ENCODE measurements at places on chromosomes 16 and 17.

DNA sequence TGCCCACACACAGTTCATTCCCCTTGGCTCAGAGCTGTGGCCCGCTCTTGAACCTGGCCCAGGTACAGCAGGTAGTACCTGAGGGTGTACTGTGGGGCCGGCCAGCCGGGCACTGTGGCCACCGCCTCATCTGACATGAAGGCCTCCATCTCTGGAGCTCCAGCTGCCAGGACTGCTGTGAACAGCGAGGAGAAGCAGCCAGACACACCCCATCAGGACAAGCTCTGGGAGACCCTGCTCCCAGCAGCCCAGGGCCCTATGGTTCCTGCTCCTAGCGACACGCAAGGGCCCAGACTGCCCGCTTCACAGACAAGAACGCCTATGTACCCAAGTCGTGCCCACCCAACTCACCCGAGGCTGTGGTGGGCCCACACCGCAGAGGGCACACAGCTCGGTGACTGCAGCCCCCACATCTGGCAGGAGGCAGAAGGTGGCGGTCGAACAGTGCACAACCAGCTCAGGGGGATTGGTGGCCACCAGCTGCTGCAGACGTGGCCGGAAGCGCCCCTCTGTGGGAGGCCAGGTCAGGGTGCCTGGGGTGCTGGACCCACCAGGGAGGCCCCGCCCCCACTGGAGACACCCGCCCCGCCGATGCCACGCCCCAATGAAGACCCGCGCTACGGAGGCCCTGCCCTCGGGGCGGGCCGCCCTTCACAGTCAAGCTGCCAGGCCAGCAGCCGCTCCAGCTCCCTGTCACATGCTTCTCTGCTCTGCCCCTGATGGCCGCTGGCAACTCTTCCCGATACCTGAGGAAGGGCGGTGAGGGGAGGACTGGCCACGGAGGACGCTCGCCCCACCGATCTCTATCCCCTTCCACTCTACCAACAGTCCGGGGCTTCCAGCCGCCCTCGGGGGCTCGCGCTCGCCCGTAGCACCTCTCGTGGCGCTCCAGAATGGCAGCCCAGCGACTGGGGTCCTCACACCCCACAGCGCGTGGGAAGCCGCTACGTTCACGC, 1.1 kb upstream of the STUB1 start:
- no peak for DNase-seq

- DNase-seq, result no peak
Measured at GRCh38 chr16:57166451-57166850, 19.4 kb downstream of the PSME3IP1 start.

DNA sequence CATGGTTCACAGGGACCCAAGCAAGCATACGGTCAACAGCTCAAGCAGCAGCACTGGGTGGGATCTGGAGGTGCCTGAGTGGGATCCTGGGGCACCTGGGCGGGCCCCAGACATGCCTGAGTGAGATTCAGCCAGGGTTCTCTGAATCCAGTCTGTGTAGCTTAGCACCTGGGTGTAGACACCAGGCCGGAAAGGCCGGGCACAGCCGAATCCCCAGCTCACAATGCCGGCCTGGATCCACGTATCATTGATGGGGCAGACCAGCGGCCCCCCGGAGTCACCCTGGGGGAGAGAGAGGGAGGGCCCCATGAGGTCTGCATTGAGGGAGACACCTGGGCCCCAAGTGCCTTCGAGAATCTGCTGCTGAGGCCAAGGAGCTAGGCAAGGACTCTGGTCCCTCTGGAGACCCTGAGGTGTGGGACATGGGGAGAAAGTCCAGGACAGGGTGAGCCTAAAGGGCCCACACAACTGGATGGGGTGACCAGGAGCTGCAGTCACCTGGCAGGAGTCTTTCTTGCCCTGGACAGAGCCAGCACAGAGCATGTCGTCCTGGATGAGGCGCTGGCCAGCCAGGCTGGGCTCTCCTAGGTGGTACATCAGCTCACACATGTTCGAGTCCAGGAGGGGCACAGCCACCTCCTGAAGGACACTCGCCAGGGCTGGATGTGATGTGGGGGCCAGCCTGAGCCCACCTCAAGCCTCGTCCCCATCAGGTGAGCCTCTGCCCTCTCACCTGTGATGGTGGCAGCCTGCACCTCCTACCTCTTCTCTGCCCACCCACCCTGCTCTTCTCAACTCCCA, 9.7 kb downstream of the ZG16B start:
- no peak for DNase-seq

- DNase-seq, result peak; percentile 33
Measured at GRCh38 chr16:526181-527014, 1.1 kb upstream of the CAPN15 start.

GRCh38 chr16:29825145-29826044, 5.1 kb downstream of the MVP start:
- no peak for DNase-seq

GRCh38 chr17:81111066-81111465, 54.2 kb upstream of the PVALEF start:
- DNase-seq, result no peak

- DNase-seq, result no peak
Measured at GRCh38 chr17:7888184-7888920, at the start of gene CHD3. Gene CHD3, plus strand, starts transcription at chr17:7888789. Its CDS starts 212 bp downstream, at chr17:7889001.

GRCh38 chr17:80826955-80827645, 164.5 kb upstream of the CHMP6 start:
- no peak for DNase-seq

DNA sequence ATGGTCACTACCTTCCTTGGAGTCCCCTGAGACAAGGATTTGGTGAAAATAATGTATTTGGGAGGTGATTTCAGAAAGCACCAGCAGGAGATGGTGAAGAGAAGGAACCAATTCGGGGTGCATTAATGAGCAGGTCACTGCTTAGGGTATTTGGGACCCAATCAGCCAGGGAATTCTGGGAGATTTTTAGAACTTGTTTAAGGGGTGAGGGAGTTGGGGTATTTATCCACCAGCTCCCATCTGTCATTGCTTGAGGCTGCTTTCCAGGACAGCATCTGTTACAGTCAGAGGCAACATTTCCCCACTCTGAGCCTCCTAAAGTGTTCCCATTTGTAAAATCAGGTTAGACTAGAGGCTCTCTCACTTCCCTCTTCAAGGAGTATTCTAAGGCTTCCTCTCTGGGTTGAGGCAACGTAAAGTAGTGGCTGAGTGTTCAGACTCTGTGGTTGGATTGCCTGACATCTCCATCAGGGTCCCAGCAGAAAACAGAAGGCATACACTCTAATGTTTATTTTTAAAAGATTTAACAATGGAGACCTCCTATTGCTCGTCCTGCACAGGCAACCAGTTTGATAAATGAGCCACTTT, 60.9 kb downstream of the CLEC19A start:
- DNase-seq, result no peak

- no peak for DNase-seq
Measured at GRCh38 chr16:1612320-1613111, at the start of gene CRAMP1. Gene CRAMP1, plus strand, starts transcription at chr16:1612360. Its CDS starts 2,280 bp downstream, at chr16:1614640.

DNA sequence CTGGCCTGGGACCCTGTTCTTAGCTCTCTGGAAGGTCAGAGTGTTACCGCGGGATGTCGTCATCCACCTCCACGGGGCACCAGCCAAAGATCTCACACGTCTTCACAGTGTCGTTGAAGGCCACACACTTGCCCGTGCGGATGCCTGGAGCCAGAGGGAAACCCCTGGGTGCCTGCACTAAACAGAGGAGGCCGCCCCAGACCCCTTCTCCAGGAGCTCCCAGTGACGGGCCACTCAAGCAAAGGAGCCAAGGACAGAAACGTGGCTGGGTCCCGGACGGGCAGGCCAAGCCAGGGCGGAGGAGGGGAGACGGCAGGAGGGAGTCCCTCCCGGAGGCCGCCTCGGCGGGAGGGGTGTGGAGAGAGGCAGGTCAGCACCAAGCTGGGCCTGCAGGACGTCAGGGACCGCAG, 11.0 kb upstream of the CAMKK1 start:
- DNase-seq, result no peak

GRCh38 chr16:79612207-79612606, 11.7 kb upstream of the MAF start:
- DNase-seq, result no peak

- DNase-seq, result no peak
Measured at GRCh38 chr17:79114458-79115301, 40.1 kb downstream of the ENGASE start.

DNA sequence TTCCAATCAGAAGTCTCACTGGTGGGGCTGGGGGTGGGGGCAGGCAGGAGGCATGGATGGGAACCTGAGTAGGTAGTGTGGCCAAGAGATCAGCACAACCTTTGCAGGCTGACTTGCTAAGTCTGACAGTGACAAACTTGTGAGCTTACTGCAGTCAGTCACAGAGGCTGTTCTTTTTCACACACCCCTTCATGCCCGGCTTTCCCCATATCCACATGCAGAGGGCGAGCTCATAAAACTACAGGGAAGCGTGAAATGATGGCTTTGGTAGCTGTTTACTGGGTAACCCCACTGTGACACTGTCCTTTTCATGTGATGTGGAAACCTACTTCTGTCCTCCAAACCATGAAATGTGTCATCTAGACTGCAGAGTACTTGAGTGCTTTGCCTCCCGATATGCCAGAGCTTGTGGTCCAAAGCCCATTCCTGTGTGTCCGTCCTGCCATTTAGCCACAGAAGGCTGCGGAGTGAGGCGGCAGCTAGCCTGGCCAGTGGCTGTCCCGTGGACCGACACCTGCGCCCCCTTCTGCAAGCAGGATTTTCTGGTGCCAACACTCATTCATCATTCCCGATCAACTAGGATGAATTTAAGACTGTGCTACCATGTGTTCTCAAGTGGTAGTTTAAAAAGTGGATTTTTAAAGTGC, 9.8 kb downstream of the GEMIN4 start:
- no peak for DNase-seq

DNA sequence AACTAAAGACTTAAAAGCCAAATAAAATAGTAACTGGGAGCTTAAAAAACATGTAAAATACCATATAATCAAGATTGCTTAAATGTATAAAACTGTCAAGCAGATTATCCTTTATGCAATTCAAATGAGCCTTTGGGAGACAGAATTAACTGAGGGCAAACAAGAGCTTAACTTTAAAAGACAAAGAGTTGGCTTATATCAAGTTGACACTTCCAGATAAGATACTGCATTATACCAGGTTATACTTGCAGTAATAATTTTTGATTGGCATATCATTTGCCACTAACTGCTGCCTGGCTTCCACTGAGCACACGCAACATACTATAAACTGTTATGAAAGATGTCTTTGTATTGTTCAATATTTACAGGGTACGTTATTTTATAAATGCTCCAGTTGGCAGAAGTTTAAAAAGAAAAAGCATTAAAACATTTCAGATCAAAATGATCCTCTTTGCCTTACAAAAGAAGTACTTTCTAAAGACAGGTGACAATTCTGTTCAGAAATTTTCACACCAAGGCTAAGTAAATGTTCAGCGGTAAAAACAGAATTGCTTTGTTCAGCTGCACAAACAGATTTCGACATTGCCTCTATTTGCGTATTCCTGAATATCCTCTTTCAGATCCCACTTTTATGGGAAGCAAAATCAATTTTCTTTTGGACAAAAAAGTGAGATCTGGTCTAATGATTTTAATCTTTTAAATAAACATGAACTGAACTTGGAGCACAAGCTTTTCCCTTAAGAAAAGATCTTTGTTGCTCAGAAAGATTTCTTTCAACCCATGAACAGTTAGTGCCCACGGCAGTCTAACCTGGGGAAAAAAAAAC, 50.7 kb downstream of the TOX3 start:
- DNase-seq, result no peak

GRCh38 chr17:2122641-2123302, 67.9 kb downstream of the HIC1 start:
- DNase-seq, result no peak

DNA sequence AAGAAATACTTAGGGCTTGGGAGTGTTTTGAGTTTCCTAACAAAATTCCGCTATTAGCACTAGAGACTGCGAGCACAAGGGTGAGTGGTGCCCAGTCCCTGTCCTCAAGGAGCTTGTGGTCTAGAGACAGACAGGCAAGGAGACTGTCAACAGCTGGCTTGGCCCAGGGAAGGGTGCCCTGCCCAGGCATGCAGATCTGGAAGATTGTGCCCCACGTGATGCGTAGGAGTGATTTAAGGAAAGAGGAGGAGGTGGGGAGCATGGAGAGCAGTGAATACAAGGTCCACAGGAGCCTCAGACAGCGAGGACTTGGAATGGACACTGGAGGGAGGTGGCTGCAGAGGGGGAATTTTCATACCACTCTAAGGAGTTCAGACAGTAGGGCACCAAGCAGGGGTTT, 25.0 kb downstream of the SCPEP1 start:
- no peak for DNase-seq

DNA sequence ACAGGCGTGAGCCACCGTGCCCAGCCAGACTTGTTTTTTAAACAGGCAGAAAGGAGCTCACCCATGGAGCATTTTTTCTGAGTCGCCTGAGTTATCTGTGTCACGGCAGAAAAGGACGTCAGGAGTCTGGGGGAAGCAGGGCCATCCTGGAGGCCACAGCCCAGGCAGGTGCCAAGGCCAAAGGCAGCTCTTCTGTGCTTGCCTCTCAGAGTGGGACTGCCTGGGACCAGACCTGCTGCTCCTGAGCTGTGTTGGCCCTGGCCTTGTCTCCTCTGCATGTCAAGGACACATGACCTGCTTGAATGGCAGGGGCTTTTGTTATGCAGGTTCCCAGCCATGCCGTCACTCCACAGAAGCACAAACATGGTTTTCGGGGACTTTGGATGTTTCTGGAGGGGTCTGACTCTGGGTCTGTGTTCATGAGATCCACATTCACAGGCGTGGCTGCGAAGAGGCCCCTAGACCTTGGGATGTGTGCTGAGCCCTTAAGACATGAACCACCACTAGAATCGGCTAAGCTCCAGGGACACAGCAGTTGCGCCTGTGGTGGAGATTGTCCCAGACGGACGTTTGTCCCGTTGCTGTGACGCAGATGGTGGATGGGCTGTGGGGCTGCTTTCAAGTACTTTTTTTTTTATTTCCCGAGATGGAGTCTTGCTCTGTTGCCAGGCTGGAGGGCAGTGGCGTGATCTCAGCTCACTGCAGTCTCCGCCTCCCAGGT, 33.8 kb downstream of the FOXK2 start:
- no peak for DNase-seq

GRCh38 chr17:56912105-56912999, 1.5 kb downstream of the TRIM25 start:
- DNase-seq, result no peak

- no peak for DNase-seq
Measured at GRCh38 chr16:85279825-85280545, 167.7 kb upstream of the CIBAR2 start.

DNA sequence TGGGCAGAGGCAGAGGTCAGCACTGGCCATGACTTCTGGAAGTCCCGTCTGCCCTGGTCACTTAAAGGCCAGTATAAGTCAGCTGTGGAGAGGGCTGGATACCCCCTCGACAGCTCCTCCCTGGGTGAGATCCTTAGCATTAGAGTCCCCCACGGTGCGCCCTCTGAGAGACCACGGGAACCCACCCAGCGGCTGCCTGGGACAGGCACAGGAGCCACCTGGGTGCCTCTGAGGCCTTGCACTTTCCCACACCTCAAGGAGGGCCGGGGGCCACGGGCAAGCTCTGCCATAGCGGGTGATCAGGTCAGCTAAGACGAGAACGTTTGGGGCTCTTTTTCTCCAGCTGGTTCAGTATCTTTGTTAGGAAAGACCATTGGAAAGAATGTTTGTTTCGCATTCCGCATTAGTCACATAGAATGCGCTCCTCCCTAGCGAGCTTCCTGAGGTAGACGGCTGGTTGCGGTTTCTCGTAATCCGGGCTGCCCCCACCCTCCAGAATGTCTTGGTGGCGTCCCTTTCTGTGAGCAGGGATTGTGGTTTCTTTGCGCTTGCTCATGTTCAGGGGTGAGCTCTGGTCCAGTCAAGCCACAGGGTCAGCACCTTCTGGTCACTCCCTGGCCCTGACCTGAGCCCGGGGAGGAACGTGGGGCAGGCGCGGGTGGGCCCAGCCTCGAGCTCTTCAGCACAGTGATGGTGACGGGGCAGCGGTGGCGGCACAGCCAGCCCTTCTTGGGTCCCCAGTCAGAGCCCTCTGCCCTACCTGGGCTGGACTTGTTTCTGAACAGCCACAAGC, 25.2 kb downstream of the NME3 start:
- no peak for DNase-seq

Measured in activated naive CD4-positive, alpha-beta T cell (primary cell).